Astrocyte of the spinal cord (primary cell): ENCODE measurements at places on chromosomes 13 and 19.

- DNase-seq = no peak
Measured at GRCh38 chr13:112700291-112701060, 10.6 kb downstream of the ATP11A start.

GRCh38 chr19:53670345-53670744 lies 38.5 kb downstream of the DPRX start:
- DNase-seq = no peak

- no peak for DNase-seq
Measured at GRCh38 chr13:112069845-112070251, 2.9 kb downstream of the SOX1 start.

DNA sequence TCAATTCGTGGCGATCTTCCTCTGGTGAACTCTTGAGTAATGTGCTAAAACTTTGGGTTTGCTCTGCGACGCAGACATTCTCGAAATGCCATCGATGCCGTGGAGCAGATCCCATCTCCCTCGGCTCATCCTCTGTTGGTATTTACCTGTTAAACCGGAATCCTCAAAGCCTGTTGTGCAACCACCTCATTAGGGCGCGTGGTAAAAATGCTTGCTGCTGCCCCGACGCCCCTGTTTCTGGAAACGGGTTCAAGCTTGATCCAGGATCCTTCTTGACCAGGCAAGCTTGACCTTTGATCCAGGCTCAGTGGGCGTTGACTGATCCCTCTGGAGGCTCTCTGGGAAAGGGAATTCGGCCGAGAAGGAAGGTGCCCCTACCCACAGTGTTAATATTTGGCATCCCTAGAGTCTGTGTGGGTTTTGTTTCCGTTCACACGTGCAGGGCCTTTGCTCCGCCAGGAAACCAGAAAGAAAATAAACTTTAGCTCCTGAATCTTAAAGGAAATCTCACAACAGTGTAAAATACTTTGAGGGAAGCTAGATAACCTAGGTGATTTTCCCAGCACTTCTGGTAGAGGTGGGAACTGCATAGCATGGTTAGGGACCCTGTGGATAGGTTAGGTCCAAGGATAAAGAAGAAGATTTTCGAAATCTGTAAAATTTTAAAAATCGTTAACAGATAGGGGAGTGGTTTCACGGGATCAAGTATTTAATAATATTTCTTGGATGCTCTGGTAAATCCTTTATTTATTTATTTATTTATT lies 1.1 kb downstream of the LSM14A start:
- DNase-seq = no peak

GRCh38 chr13:98506728-98507230 lies 70.1 kb downstream of the STK24 start:
- no peak for DNase-seq

DNA sequence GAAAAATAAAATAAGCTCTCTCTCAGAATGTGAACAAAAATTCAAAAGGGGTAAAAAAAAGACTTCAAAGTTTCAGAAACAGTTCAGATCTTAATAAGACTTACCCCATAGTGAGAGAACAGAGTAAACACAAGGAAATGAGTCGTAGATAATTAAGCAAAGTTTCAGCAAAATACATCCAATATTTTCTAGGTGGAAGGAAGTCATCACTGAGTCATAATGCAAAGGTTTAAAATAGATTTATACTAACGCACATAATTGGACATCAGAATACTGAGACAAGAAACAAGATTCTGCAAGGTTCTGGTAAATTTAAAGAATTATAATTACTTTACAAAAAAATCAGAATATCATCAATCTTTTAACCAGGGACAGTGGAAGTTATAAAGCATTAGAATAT lies 1370.7 kb upstream of the ATXN8OS start:
- DNase-seq = peak; percentile 24

GRCh38 chr13:45162194-45162593 lies 38.7 kb downstream of the KCTD4 start:
- DNase-seq = peak; percentile 44

GRCh38 chr19:53596056-53596455 lies 35.7 kb upstream of the DPRX start:
- DNase-seq = no peak

DNA sequence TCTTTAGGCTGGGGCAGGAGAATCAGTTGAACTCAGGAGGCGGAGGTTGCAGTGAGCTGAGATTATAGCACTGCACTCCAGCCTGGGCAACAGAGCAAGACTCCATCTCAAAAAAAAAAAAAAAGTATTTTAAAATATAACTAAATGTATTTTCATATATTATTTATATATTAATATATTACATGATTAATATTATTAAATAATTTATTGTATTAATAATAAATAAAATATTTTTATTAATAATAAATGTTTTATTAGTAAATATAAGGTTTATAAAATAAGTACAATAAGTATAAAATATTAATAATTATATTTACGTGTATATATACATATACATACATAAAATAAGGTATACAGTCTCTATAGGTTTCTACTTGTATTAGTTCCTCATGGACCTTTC lies 56.8 kb downstream of the SKA3 start:
- DNase-seq = no peak

- DNase-seq = no peak
Measured at GRCh38 chr13:51235756-51236490, 13.7 kb downstream of the FAM124A start.

DNA sequence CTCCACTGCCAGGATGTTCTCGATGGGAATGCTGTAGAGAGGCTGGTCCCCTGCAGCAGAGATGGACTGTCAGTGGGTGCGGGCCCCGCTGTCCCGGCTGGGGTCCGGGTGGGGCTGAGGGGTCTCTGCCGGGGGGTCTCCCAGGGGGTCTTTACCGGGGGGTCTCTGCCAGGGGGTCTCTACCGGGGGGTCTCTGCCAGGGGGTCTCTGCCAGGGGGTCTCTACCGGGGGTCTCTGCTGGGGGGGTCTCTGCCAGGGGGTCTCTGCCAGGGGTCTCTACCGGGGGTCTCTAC lies 25.7 kb upstream of the C13orf46 start:
- DNase-seq = no peak

GRCh38 chr13:32905063-32905863 lies 111.0 kb upstream of the KL start:
- DNase-seq = no peak

DNA sequence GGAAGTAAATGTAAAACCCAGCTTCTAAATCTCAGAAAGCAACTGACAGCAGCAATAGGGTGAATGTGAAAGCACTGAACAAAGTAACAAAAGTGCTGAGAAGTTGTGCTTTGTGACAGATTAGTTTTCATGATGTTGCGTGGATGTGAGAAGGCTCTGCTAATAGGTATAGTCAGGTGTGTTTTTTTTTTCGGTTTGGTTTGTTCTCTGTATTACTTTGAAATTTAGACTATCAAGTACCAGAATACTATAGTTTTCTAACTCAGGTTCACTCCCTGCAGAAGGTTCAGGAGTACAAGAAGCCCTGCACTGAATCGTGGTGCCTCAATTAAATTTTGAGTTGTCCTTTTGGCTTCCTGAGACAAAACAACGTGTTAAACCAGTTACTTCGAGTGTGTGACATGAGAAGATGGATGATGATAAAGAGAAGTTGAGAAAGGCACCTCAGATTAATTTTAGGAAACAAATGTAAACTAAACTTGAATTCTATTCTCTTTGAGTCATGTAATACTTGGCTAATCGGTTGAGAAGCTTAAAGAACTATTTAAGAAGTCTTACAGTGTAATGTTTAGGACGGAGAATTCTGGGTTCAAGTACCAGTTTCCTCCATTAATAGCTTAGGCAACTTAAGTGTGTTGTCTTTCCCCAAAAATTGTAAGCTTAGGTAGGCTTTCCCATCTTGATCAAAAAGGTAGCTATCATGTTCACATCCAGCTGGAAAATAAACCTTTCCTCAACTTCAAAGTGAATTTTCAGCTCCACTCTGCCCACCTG lies 10.3 kb downstream of the MIR17HG start:
- no peak for DNase-seq

- DNase-seq = peak; percentile 68
Measured at GRCh38 chr19:13277104-13277809, 127.0 kb downstream of the IER2 start.

DNA sequence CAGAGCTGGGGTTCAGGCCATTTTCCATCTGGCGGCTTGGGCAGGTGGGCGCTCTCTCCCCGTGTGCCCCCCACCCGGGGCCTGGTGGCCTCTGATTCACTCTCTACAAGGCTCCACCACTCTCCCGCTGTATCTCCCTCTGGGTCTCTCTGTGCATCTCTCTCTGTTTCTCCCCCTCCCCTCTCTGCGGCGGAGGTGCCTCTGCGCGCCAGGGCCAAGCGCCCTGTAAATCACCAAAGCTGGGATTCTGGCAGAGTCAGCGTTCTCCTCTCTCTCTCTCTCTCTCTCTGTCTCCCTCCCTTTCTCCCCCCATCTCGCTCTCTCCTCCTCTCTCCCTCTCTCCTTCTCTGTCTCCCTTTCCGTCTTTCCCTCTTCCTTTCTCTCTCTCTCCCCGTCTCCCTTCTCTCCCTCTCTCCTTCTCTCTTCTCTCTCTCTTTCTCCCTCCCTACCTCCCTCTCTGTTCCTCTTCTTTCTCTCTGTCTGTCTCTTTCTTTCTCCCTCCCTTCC lies 3.9 kb downstream of the NFIC start:
- no peak for DNase-seq

DNA sequence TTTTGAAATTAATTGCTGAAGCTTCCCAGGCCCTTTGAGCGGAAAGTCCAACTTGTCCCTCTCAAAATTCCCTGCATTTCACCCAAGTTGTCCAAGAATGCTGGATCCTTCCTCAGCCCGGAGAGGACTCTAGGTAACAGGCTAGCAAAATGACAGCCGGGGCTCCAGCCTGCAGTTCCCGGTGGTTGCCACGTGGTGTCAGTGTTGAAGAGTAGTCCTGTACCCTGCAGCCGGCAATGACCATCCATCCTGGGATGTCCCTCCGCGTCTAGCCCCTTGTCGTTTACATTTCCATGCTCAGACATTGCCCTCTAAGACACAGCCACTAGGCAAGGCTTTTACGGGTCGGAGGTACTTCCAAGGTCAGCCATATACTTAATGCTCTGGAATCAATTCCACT lies 31.4 kb upstream of the MTIF3 start:
- DNase-seq = peak; percentile 13

DNA sequence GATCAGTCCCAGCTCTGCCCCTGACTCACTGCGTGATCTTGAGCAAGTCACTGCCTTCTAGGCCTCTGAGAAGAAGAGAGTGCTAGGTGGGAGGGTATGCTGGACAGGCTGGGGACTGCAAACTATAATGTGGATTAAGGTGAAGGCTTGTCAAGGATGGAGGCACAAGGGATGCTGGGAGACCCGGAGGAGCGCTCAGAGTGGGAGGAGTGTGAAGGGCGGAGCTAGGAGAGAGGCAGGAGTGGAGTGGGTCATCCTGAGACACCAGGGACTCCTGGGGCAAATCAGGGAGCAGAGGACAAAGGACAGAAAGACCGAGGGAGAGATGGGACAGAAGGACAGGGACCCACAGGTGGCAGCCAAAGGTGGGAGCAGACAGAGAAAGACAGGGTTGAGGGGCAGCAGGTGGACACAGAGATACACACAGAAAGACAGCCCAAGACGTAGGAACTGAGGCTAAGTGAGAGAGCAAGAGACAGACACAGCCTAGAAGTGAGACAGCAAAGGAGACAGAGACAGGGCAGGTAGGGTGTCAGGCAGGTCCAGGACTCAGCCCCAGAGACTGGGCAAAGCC lies 2.6 kb downstream of the GRIK5 start:
- DNase-seq = no peak

GRCh38 chr13:83796364-83796763 lies 85.9 kb downstream of the SLITRK1 start:
- DNase-seq = no peak

GRCh38 chr19:44912854-44913253 lies 1.6 kb upstream of the APOC1 start:
- no peak for DNase-seq

GRCh38 chr19:38869836-38870607 lies 8.1 kb downstream of the RINL start:
- DNase-seq = peak; percentile 28

DNA sequence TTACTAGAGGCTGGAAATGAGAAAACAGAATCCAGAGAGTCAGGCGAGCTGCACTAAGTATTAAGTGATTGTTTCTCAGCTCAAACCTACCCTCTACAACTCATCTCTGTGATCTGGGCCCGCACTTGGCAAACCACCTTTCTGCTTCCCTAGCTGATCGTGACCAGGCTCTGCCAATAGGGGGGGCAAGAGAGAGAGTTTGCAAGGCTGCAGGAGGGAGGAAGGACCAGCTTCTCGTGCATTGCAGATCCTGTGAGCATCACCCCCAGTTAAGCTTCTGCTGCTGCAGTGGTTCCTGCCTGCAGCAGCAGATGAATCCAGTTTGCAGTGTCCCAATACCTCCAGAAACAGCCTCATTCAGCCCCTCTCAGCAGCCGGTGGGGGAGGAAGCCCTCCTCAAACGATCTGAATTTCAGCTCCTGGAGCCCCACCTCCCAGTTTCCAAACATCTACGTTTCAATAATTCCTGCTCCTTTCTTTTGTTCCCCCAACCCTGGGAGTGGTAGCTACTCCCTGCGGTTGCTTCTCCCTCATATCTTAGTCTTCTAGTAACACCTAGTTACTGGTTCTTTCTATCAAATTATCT lies 20.0 kb downstream of the XRCC1 start:
- DNase-seq = peak; percentile 68

DNA sequence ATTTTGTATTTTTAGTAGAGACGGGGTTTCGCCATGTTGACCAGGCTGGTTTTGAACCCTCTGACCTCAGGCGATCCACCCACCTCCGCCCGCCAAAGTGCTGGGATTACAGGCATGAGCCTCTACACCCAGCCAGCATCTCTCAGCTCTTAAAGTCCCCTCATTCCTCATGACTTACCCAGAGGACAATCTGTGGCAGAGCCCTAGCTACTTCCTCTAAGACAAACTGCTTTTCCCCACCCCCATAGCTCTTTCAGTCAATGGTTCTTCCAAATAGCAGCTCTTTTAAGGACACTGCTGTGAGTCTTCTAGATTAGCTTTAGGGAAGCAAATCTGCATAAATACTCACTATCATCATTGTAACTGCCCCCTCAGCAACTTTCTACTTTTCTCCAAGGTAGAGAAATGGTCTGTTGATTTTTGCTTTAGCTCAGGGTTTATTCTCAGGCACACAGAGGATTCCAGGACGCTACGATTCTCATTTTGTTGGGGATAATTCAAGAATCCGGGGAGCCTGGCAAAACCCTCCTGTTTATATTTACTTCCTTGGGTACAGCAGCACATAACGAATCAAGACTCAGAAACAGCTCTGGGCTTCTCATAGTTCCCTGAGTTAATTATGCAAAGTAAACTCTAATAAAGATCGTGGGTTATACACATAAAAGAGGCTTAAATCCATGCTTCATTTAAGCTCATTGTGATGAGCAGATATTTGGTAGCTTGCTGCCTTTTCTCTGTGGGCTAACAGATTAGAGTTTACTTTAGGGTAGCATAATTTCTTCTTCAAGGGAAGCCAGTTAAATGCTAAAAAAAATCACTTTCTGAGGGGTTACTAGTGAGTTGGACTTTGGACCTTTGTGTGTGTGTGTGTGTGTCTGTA lies 357.4 kb downstream of the TDRD3 start:
- no peak for DNase-seq

GRCh38 chr19:56942756-56943155 lies 102.2 kb upstream of the PEG3 start:
- DNase-seq = no peak

- no peak for DNase-seq
Measured at GRCh38 chr19:10855879-10856522, 7.8 kb downstream of the C19orf38 start.
